ENCODE measurements at places on chromosomes 5 and 9.
A peak's percentile ranks its signal among the peaks of the same experiment; 100 is the strongest.

GRCh38 chr5:124889850-124890249 lies 143.4 kb upstream of the ZNF608 start:
- DNase-seq, result no peak

- DNase-seq, result no peak
These were observed 1227.2 kb upstream of the WWC1 start for GRCh38 chr5:167064198-167064776.

GRCh38 chr5:35024911-35025510 lies 22.7 kb downstream of the AGXT2 start:
- no peak for DNase-seq

GRCh38 chr5:66704790-66705425 lies 108.7 kb downstream of the MAST4 start:
- DNase-seq, result no peak

DNA sequence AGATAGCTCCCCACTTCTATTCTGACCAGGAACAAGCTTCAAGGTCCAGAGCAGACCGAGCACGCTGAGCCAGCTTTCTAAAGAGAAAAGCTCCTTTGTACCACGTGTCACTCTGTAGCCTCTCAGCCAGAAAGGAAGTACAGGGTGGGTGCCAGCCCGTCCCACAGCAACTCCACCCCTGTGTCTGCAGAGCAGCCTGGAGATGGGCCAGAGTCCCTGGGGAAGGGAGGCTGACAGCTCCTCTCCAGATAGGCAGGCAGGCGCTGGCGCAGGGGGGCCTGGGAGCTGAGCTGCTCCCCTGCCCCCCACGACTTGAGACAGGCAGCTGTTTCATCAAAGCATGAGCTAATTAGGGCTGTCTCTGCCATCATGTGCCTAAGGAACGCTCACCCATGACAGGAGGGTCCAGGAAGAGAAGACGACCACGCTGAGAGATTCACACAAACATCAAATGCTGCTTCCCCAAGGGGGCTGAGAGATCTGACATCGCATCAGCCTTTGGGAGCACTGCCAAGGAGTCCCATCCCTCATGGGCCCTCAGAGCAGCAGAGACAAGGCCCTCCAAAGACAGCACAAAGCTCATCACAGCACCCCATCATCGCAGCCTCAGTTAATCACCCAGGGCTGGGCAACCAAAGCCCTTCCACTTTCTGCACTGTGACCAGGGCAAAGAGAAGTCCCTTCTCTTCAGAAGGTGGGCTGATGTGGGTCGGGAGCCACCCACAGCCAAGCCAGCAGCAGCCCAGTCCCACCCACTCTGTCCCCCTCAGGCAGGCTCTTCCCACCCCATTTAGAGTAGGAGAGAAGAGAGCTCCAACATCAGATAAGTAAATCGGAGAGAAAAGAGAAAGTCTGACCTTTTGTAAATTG lies 78.5 kb upstream of the LRRTM2 start:
- DNase-seq, result peak; percentile 21

DNA sequence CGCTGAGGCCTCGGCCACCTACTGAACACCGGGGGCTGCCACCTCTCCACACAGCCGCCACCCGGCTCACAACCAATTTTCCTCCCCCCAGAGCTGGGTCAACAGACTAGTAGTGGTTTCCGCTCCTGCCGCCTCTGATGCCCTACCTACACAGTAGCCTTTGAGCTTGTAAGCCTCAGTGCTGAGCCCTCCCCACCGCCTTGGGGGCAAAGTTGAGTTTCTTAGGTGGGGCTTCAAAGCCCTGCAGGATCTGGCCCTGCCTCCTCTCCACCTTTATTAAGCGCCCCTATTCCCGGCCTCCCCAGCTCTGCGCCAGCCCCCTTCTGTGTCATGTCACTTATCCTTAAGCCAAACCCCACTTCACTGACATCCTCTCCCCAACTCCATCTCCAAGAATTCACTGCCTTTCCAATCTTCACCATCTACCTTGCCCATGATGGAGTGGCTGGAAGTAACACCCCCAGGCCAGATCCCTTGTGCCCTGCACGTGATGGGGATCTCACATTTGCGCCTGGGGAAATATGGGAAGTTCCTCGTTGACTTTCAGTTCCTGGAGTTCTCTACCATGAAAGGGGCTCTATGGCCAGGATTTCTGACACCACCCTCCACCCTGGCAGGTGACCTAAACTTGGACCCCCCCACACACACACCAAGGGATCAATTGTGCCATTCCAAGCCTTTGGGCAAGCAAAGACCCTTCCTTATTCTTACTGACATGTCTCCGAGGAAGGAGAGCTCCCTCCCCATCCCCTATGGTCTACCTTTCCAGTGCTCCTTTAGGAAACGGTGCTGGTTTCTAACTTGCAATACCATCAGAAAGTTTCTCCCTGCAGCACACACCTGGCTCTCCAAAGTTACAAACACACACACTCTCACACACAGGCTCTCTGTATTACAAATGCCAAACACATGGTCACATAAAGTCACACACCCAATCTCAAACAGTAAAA lies 2.7 kb upstream of the CNTFR start:
- no peak for DNase-seq

DNA sequence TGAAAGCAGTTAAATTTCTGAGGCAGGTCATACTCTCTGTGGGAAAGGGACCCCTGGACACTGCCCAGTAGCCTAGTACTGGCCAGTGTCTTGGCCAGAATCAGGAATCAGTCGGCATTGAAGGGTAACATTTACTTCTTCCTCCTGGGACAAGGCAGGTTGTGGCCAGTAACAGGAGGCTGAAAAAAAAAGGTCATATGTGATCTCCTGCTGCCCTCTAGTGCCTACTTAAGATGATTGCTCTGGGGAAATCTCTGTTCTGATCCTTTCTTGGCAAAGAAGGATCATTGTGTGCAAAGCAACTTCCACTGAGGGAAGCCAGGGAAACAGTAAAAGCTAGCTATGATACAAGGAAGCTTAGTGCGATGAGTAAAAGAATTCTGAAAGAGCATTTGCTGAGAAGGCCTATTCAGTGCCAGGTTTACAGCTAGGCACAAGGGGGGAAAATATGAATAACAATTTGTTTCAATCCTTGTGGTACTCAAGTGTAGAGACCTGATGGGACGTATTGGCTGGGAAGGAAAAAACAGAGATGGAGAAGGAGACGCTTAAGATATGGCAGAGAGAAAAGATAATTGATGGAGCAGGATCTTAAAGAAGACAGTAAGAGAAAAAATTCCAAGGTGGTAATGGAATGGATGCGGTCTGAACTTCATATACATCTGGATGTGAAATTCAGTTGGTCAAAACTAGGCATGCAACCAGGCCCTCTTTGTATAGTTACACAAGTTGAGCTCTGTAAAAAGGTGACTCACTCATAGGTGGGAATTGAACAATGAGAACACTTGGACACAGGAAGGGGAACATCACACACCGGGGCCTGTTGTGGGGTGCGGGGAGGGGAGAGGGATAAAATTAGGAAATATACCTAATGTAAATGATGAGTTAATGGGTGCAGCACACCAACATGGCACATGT lies 25.8 kb upstream of the TRIM32 start:
- DNase-seq, result peak; percentile 44

- no peak for DNase-seq
These were observed 711 bp downstream of the PGGT1B start for GRCh38 chr5:115262011-115262320.

- DNase-seq, result no peak
These were observed 81.9 kb upstream of the ARRDC3 start for GRCh38 chr5:91464886-91465646.

DNA sequence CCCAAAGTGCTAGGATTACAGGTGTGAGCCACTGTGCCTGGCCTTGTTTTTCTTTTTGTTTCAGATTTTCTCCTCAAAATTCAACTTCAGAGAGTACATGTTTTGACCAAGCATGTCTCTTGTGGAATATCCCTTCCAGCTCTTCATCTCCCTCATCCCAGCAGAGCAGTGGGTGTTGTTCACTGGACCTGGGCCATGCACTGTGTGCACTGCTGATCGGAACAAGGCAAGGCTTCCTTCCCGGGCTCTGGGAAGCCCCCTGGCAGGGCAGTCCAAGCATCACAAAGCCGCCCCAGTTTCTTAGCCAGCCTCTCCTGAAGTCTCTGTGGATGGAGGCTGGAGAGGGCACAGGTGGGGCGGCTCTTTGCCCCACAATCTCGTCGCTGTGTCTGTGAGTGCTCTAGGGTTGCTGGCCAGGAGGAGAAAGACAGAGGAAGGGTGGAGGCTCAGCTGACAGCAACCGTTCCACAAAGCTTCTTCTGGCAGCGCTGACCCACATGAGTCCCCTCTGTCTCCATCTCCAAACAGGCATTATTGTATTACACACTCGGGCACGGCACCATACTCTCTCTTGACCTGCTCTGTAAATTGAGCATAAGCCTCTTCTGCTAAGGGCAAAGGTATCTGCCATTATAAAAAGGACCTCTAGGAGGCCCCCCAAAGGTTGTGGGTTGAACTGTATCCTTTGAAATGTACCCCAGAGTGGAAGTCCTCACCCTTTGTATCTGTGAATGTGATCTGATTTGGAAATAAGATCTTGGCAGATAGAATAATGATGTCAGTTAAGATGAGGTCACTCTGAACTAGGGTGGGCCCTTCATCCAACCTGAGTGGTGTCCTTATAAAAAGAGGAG lies 89.6 kb downstream of the TARS1 start:
- DNase-seq, result no peak

- no peak for DNase-seq
These were observed 39.6 kb downstream of the RXRA start for GRCh38 chr9:134365791-134366222.

All from CD4-positive, alpha-beta T cell treated with Interleukin-17A for 1 hour (primary cell).